ENCODE measurements at places on chromosomes 7 and 10.

GRCh38 chr7:1531263-1531978, 919 bp downstream of the MAFK start:
- no peak for DNase-seq

DNA sequence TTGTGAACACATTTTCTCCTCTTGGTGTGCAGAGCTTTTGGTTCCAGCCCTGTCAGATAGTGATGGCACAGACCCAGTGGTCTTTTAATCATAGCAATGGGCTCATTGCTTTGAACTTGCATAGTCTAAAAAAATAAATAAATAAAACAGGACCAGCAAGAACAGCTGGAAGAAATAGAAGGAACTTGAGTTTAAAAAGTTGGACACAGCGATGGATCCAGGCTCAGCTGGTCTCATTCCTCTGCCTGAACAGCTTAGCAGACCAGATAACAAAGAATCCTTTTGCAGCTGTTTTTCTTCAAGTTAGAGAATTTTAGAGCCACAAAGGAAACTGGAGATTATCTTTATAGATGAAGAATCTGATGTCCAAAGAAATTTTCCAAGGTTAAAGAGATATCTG, 1005.6 kb downstream of the LRMDA start:
- no peak for DNase-seq

DNA sequence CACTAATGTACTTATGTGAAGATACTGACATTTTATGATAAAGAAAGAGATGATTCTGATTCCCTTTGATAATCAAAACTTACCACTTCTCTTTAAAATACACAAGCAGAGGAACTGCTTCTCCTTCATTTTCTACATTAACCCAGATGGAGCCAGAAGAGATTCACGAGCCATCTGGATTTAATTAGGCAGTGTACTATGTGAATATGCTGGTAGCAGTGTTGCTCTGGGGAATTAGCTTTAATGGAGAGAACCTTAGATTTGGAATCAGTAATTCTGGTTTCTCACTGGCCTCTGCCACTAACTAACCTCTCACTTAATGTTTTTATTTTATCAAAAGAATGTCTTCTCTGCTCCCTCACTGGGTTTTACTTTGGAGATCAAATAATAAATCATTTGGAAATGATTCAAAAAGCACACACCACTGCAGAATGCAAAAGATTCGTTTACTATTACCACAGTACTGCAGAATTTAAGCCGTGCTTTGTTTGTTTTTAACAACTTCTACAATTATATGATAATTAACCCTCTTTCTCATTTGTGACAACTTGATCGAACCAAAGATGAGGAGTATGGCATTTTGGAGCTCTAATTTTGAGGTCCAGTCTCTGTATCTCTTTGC, 77.5 kb upstream of the PHYHIPL start:
- no peak for DNase-seq

DNA sequence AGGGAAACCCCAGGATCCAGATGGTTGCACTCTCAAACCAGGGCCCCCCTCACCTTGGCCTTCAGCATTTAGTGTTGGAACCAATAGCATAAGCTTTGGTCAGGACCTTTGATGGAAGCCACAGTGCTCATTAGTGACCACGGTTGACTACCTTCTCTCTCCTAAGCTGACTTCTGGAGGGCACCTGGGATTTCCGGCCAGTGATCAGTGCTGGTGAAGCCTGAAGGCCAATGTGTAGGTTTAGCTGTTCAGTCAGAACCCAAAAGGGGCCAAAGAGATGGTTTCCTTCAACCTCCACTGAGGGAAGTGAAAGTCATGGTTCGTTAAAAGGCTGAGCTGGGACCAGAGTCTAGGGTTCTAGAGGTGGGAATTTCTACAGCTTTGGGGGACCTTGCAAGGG, 46.4 kb downstream of the TCF7L2 start:
- DNase-seq, result no peak

GRCh38 chr7:5421714-5422395, 1.8 kb downstream of the TNRC18 start:
- no peak for DNase-seq

DNA sequence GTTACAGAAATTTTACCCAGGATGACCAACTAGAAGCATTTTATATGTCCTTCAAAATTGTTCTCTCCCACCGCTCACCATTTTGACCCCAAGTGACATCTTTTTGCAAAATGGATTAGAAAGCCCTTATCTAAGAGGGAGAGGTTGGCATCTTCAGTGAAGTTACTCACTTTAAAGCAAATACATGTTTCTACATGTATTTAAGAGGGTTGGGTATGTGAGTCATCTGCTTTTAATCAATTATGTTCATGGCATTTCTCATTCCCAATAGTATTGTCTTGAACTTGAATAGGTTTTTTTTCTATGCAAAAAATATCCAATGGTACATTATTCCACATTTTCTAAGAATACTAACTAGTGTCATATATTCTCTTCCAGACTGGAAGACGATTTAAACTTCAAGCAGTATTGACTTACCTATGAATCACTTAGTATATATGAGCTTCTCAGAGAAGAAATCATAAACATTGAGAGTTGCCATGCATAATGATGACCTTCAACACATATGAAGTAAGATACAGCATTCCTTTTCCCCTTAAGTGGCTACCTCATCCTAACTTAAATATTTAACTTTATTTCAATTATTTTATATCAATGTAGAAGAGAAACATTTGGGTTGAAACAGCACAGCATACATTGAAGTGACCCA, 132.8 kb downstream of the POLR1F start:
- no peak for DNase-seq

DNA sequence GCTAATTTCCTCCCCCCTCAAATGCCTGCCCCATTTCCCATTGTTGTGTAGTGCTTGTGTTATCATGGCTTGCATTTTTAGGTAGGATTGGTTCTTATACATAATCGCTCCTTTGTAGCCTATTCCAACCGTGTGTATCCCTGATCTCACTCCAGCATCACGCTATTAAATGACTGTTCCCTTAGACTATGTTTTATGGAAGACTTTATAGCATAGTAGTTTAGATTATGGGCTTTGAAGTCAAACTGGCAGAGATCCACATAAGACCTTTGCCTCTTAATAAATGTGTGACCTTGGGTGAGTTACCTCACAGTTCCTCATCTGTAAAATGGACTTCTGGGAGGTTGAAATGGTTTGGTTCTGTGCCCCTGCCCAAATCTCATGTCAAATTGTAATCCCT, 5.4 kb upstream of the RABGEF1 start:
- no peak for DNase-seq

- no peak for DNase-seq
Observed at GRCh38 chr7:41328544-41328943, 374.3 kb downstream of the INHBA start.

- no peak for DNase-seq
Observed at GRCh38 chr10:103834436-103835095, 20.8 kb downstream of the SH3PXD2A start.

- DNase-seq, result no peak
Observed at GRCh38 chr7:749140-749551, 22.1 kb upstream of the PRKAR1B start.

GRCh38 chr7:53446170-53446569, 410.7 kb downstream of the POM121L12 start:
- no peak for DNase-seq

- DNase-seq, result no peak
Observed at GRCh38 chr7:93378131-93378760, 146.1 kb downstream of the VPS50 start.

DNA sequence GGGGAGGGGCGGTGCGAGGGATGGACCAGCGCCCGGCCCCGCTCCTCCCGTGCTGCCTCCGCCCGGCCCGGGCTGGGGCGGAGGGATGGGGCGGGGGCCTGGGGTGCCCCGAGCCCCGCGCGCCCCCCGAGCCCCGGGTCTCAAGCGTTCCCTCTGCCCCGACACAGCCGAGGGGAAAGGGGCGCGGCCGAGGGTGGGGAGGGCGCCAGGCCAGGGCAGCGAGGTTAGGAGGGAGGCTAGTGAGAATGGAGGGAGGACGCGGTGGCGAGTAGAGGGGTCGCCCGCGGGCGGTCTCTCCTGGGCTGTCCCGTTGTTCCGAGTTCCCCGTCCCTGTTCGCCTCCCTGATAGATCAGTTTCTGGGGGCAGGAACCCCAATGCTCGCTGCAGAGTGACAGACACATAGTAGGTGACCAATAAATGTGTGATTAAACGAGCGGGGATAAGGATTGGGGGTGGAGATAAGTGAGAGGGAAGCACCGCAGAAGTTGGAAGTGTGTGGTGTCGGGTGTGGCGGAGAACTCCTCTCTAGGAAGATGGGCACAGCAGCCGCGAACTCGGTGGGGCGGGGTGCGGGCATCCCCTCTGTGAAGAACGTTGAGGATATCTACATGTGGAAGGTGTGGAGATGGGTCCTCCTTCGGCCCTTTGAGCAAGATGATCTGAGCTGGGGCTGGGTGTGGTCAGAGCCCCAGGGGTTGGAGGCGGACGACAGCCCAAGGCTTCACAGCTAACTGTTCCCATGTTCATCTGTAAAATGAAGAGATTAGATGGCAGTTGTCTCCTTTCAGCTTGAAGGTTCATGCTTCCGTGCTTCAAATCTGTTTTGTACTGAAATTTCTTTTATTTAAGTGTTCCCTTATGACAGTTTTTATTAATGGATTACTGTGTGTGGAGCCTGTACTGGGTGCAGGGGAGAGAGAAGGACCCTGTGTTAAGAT, 580 bp downstream of the ZNF775 start:
- no peak for DNase-seq

GRCh38 chr10:106327747-106328146, 836.8 kb downstream of the SORCS1 start:
- DNase-seq, result no peak

GRCh38 chr10:132637477-132638129, 100.0 kb downstream of the INPP5A start:
- no peak for DNase-seq

DNA sequence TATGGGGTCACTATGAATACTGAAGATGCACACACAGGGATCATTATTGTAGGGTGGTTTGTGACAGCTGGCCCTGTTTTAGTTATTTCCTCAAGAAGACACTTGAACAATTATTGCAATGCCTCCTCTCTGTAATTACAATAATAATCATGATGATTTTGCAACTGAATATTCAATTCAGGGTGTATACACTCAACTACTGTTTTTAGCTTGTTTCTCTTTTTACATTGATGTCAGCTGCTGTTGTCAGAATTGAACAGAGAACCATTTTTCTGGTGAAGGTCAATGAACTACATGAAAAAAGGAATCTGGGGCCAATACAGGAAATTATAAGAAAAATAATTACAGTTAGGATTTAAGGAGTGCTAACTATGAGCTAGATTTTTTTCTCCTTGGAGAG, 28.6 kb upstream of the MKLN1 start:
- DNase-seq, result no peak

DNA sequence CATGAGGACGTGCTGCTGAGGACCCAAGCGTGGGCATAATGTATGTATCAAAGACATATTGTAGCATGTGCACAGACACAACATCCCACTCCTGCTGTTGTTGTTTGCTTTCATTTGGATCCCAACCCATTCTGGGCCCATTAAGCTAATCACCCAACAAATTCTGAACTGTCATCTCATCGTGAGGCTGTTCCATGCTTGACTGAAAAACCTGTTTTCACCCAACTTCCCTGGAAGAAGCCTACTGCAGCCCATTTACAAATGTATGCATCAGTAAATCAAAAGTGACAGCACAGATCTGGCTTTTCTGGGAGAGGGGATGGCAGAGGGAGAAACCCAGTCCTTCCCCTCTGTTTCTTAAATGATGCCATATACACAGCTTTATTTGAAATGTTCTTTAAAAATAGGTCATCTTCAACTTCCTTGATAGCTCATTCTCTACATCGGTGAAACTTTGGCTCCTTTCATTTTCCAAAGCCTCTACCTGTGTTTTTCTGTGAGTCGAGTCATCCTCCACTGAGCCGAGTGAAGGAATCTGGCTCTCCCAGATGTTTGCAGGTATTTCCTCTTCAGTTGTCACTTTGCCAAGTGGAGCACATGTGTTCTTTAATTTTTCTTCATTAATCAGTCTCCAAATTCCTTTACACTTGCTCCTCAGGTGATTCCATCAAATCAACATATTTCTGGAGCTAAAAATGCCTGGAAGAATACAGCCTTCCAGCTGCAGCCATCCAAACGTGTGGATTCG, 151.8 kb downstream of the CHN2 start:
- no peak for DNase-seq

- DNase-seq, result no peak
Observed at GRCh38 chr7:42574685-42575084, 337.2 kb downstream of the C7orf25 start.

DNA sequence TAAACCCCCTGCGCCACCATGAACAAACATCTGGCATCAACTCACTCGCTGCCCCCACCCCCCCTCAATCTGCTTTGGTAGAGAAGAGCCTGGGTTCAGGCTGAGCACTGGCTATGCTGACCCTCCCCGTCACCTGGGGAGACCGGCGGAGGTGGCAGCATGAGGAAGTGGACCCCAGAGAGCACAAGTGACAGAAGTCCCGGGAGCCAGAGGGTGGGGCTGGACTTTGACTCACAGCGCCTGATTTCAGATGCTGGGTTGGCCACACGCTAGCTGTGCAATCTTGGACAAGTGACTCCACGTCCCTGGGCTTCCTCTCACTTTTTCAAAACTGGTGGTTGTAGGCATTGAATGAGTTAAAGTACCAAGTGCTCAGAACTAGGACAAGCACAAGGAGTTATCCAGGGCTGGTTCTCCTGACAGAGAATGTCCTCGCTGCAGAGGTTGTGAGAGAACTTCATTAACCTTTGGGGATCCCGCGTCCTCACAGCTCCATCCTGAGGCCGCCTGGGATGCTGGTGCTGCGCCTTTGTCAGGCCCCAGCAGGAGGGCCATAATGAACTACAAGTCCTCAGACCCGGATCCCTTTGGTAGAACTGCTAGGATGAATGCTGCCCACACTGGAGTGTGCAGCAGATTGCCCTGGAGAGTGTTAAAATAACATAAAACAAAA, 48.8 kb upstream of the RASGEF1A start:
- DNase-seq, result no peak

GRCh38 chr10:92119340-92119739, 171.5 kb downstream of the CPEB3 start:
- no peak for DNase-seq

DNA sequence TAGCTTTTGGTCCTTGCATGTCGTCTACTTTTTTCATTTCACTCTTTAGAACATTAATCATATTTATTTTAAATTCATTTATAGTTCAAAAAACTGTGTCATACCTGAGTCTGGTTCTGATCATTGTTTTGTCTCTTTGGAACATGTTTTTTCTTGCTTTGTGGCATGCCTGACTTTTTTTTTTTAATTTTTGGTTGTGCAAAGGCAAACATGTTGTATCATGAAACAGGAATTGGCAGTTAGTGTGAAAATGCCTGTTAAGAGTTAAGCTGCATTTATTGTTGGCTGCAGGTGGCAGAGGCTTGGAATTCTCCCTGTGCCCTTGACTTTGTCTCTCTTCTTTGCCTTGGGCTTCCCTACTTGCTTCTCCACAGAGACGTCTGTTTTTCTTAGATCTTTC, 525.0 kb upstream of the ADARB2 start:
- DNase-seq, result no peak

All from stimulated activated CD4-positive, alpha-beta T cell treated with anti-CD3 and anti-CD28 coated beads, Interleukin-4, amount 100 ng/mL, for 48 hours (primary cell).